Natural killer cell (primary cell): ENCODE measurements at places on chromosomes 16 and 17. TPM values are rescaled to one million over a fixed set of nuclear protein-coding genes. Genes with fewer than 3 reads are reported as not detected.

GRCh38 chr17:46783031-46783593 is 35.4 kb downstream of the WNT3 start:
- no peak for DNase-seq

- DNase-seq: no peak
Measured at GRCh38 chr17:78933025-78933958, 8.1 kb upstream of the TIMP2 start.

DNA sequence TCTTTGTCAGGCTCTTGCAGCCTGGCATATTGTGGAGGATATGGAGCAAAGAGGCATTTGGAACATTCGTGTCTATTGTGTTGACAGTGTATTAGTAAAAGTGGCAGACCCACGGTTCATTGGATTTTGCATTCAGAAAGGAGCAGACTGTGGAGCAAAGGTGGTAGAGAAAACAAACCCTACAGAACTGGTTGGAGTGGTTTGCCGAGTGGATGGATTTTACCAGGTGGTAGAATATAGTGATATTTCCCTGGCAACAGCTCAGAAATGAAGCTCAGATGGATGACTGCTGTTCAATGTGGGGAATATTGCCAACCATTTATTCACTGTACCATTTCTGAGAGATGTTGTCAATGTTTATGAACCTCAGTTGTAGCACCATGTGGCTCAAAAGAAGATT is 44.5 kb downstream of the EFCAB13 start:
- no peak for DNase-seq

- peak; percentile 90 for DNase-seq
Measured at GRCh38 chr17:32486111-32486700, 587 bp upstream of the CDK5R1 start.

- peak; percentile 75 for DNase-seq
Measured at GRCh38 chr17:77884019-77884418, 74.5 kb upstream of the TNRC6C start.

DNA sequence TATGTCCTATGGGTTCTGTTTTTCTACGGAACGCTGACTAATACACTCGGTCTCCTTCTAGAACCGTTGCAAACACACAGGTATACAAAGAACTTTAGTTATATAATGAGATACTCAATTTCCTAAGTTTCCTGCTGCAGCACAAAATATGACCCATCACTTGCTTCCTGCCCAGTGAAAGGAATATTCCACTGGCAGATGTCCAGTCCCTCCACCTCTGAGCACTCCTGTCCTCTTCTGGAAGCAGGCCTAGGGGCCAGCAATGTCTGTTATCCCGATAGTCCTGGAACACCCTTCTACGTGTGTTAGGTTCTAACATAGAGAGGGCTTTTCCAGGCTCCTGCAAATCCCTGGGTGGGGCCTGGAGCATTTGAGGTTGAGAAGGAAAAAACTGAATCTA is 32.7 kb downstream of the ADAMTS18 start:
- DNase-seq: no peak

DNA sequence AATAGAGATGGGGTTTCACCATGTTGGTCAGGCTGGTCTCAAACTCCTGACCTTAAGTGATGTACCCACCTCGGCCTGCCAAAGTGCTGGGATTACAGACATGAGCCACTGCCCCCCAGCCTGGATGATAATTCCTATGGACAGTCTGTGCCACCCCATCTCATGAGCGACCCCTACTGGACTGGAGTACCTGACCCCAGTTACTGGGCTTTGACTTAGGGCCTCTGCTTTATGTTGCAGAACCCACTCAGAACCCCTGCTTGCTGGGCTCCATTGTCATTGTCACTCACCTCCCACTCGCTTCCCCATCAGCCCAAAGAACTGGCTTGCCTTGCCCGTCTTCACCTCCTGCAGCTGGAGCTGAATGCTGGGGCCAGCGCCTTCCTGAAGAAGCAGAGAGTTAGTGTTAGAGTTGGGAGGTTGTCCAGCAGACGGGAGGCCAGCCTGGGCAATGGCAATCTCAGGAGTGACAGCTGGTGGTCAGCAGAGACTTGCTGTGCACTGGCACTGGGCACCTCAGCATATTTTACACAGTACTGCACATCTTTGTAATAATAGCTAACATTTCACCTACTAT is 4.0 kb downstream of the TAC4 start:
- DNase-seq: no peak

- no peak for DNase-seq
Measured at GRCh38 chr17:71970312-71970711, 150.5 kb upstream of the SOX9 start.

- no peak for DNase-seq
Measured at GRCh38 chr16:1740781-1741490, 30.4 kb downstream of the NME3 start.

DNA sequence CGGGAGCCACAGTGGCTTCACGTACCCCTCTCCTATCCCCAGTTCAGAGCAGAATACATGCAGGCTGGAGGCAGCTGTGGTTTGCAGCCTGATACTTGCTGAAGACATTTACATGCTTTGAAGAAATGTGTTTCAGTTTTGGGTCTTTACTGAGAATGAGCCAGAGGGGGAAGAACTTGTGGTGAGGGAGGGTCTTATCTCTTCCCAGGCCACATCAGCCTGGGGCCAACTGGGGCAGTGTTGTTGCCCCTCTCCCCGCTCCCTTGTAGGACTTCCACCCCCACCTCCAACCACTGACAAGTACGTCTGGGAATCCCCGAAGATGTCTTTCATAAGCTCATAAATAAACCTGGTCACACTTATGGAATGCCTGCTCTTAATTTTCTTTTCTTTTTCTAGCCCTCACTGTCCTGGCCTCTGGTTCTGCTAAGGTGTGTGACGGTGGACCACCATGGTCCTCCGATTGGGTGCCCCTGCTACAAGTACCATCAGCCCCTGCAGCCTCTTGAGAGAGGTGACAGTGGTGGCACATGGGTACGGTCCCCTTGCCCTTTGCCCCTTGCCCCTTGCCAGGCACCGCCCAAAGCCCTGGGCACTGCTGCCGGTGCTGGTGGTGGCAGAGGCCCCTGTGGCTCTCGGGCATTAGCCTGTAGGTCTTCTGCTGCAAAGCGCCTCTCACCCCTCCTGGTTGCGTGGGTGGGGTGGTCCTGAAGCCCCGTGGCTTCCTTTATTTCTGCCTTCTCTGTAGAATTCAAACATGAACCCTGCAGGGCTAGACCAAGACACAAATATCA is 144.8 kb upstream of the RPH3AL start:
- no peak for DNase-seq

DNA sequence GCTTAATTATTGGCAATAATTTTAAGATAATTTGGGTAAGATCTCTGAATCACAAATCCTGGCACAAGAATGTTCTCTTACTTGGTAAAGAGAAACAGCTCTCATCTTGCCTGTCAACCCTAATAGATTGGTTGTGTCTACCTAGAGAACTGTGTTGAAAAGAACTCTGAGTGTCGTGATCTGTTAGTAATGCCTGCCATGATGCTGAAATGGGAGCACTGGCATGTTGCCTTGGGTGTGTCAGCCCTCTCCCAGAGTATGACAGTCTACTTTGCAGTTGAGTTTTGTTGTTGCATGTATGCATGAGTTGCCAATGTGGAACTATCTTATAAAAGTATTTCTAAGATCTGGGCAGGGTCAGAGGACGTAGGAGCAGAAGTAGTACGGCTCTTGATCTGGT is 221.4 kb downstream of the MAF start:
- DNase-seq: no peak

GRCh38 chr16:84600343-84601229 is 17.3 kb downstream of the COTL1 start:
- DNase-seq: no peak

DNA sequence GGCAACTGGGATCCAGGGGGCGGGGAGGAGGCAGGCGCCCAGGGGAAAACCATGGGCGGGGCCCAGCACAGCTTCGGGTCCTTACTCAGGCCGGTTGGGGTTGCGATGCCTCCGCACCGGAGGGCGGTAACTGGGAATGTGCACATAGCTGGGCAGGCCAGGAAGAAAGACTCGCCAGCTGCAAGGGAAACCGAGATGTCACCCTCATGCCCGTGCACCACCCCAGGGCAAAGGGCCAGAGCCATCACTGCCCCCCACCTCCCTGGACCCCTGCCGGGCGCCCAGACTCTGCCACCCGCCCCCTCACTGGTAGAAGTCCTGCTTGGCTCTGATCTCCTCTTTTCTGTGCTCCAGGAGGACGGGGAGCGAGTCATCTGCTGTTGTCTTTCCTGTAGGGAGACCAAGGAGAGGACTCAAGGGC is 6.7 kb downstream of the ALOX12B start:
- DNase-seq: no peak

DNA sequence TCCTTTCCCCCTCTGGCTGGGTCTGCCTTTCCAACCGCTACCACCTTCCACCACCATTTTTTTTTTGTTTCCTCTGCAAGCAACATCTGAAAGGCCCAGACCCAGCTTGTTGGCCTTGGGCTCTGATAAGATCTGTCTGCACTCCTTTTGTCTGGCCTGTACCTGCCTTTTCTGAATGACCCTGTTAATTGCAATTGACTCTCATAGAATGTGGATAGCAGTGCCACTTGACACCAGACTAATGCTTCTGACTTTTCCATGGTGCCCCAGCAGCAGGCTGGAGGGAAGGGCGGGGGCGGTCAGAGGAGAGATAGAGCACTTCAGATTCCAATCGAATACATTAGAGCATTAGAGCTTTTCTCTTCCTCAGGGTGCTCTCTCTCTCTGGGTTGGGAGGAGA is 538.9 kb downstream of the WWOX start:
- no peak for DNase-seq

DNA sequence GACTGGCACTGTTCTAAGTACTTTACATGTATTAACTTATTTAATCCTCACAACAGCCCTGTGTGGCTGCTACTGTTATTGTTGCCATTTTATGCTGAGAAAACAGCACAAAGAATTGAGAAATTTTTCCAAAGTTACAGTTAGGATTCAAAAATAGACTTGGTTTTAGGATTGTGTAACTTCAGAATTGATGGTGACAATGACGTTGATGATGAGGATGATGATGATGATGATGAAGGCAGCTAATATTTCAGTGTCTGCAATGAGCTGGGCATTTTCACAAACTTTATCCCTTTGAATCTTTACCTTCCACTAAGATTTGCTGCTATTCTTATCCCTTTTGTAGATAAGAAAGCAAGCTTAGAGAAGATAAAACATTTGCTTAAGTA is 22.1 kb downstream of the PRKCB start:
- no peak for DNase-seq

DNA sequence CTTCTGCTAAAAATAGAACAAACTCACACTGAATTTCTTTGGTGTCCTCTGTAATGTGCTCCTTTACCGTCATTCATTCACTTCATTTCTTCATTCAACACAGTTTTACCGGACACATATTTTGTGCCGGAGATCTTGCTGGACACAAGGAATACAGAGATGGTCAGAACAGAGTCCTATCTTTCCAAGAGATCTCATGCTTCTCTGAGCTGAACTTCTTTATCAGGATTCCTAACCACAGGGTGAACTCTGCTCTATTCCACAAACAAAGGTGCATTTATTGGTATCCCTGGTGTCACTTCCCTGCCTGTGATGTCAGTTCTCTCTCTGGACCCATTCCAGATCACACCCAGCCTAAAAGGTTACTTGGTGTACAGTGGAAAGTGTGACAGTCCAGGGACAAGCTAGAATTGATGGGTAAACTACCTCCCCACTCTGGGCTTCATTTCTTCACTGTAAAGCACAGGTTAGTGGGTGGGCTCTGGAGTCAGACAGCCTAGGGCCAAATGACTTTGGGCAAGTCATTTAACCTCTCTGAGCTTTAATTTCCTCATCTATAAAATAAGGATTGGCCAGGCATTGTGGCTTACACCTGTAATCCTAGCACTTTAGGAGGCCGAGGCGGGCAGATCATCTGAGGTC is 4.2 kb downstream of the IFI35 start:
- no peak for DNase-seq

GRCh38 chr17:32267690-32268205 is 2.1 kb downstream of the RHBDL3 start:
- DNase-seq: peak; percentile 44

DNA sequence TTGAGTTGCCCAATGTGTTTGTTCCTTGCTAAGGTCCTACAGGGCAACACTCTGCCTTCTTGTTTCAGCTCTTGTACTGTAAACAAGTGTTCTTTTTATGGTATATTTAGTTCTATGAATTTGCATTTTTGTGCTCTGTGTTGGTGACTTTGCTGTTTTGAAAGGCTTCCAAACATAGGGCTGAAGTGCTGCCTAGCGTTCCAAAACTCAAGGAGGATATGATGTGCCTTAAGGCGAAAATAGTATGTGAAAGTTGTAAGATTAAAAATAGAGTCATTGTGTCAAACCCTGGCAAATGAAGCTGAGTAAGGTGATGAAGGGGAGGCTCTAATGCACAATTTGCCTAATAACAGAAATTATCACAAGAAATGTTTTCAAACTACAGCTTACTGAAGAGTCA is 372.7 kb upstream of the TOM1L1 start:
- no peak for DNase-seq

- DNase-seq: no peak
Measured at GRCh38 chr17:66975614-66976378, 11.3 kb downstream of the CACNG4 start.

DNA sequence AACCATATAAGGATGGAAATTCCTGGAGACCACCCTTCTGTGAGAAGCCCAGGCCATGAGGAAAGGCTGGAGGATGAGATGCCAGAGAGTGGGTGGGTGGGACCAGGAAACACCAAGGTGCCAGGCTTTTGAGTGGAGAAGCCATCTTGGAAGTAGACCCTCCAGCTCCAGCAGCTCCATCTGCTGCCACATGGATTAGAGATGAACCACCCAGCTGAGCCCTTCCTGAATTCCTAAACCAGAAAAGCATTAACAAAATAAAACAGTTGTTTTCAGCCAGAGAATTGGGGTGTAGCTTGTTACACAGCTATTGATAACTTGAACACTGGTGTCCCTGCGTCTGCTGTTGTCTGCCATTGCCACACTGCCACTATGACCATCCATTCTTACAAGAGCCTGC is 6.3 kb upstream of the TMEM114 start:
- no peak for DNase-seq

- peak; percentile 56 for DNase-seq
Measured at GRCh38 chr16:27326738-27327585, 13.2 kb downstream of the IL4R start.

- DNase-seq: no peak
Measured at GRCh38 chr16:1533443-1533951, at the start of gene TMEM204. Gene TMEM204 (plus strand): TSS chr16:1533666. CDS start chr16:1534276, 610 bp downstream.

TBC1D3C gene
- 2.1 TPM for total RNA-seq

GNG13 gene
- total RNA-seq: not detected

ITGA3 gene
- total RNA-seq: 0.47 TPM

METTL16 gene
- 36.9 TPM for total RNA-seq

ZG16 gene
- not detected for total RNA-seq

CBX8 gene
- 4.0 TPM for total RNA-seq

KRT20 gene
- not detected for total RNA-seq
